GM23338 (cell line): ENCODE measurements at places on chromosomes 7 and 10.

- DNase-seq: no peak
Measured at GRCh38 chr10:121961456-121961855, 13.6 kb downstream of the NSMCE4A start.

DNA sequence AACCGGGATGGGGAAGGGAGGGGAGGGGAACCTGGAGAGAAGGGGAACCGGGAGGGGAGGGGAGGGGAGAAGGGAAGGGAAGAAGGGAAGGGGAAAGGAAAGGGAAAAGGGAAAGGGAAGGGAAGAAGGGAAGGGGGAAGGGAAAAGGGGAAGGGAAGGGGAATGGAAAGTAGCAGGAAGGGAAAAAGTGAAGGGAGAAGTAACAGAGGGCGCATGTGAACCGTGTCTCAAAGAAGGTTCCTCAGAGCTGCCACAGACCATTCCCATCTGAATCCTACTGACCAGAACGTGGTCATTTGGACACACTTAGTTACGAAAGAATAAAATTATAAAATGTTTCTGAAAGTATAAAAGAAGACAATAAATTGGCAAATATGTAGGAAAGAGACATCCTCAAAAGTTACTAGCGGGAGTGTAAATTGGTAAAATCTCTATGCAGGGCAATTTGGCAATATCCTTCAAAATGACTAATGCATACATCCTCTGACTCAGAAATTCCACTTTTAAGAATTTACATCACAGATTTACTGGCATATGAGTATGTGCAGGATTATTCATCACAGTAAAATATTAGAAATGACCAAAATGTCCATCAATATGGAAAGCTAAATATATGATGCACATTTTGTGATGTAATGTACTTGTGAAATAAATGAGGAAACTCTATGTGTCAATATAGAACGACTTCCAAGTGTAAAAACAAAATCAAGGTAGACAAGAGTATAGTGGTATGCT is 12.9 kb downstream of the C10orf67 start:
- DNase-seq: no peak

DNA sequence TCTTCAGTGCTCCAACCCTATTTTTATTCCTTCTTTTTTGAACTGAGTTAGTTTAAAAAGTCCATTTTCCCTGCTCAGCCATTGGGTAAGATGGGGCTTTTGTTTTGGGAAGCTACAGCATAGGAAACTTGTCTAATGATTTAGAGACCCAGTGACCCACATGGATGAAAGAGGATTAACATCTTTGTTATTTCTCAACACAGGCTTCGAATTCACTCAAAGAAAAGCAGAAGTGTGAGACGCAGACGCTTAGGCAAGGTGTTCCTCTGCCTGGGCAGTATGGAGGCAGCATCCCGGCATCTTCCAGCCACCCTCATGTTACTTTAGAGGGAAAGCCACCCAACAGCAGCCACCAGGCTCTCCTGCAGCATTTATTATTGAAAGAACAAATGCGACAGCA is 152.0 kb downstream of the HDAC9 start:
- no peak for DNase-seq

DNA sequence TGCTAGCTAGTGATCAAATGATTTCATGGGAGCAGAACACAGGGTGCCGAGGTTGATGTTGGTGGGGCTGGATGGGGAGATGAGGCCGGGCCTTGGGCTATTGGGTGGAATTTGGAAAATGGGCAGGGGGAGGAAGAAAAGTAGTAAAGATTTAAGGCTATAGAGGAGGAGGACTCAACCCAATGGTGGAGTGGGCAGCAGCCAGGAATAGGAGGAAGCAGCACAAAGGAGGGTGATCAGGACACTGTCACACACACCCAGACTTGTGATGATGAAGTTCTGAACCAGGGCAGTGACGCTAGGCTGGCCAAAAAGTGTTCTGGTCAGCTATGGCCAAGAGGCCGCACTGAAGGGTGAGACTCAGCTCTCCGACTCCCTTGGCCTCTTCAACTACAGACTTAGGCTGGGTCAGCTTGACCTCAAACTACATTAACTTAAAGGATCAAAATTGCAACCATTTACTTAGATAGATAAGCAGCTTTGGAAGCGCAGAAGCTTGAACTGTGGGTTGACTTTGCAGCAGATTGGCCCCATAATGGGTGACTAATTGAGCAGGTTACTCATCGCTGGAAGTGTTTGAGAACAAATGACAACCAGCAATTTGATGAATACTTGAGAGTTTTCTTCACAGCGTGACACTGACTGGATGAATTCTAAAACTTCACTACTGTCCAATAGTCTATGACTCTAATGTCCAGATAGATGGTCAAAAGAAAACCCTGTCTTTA is 29.4 kb upstream of the GPR26 start:
- no peak for DNase-seq

DNA sequence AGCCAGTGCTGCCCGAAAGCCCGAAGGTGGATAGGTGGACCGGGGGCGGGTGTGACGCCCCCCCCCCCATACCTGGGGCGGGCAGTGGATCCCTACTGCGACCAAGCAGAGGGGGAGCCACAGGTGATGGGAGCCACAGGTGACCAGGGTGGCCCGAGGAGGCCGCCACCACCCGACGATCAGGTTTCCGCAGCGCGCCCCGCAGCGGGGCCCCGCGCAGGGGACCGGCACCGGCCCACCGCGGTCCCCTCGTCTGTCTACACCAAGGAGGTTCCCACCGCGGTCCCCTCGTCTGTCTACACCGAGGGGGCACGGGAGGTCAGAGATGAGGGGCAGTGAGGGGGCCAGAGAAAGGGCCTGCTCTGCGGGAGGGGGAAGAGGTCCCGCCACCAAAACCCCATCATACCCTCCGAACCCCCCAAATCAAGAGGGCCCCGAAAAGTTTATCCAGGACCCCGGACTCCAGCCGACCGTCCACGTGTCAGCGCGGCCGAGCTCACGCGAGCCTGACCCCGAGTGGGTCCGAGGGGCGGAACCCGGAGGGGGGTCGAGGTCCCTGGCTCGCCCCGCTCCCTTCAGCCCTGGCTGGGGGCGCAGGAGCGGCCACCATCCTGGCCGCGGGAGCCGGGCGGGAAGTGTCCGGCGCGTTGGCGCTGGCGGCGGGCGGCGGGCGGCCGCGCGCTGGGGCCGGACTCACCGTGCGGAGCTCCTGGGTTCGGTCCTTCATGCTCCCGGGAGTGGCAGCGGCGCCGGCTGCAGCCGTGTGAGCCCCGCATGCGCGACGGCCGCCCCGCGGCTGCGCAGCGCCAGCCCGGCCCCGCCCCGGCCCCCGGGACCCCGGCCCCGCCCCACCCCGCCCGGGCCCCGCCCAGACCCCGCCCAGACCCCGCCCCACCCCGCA is at the start of gene STX1A:
Gene STX1A, minus strand, starts transcription at position 765 of the 901 bp plus-strand sequence. Its CDS starts 38 bp downstream, at position 727.
- DNase-seq: peak; percentile 82

DNA sequence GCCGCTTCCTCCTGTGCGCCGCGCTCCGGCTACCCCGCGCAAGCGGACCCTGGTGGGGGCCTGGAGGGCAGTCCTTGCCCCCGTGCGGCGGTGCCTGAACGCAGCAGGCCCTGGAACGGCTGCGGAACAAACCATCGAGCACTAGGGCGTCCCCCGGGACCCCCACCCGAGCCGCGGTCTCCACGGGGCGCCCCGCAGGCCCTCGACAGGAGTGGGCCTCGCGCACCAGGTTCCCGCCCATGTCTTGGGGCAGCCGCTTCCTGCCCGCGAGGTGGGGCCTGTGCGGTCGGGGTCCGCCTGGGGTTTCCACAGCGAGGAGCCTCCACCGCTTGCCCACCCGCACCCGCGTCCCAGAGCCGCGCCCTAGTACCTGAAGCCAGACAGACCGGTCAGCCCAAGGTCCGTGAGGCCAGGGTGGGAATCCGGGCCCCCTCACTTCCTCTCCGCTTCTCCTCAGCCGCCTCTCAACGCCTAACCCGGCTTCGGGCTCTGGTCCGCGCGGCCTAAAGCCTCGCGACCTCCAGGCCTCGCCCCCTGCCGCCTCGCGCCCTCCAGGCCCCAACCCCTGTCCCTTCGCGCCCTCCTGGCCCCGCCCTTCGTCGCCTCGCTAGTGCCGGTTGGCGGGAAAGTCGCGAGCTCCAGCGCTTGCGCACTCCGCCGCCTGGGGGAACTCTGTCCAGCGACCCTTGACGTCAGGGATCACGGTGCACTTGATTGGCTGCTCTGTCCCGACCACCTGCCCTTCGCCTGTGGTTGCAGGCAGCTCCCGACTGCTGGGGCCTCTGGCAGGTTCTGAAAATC is 7.0 kb upstream of the GBX1 start:
- DNase-seq: peak; percentile 83

DNA sequence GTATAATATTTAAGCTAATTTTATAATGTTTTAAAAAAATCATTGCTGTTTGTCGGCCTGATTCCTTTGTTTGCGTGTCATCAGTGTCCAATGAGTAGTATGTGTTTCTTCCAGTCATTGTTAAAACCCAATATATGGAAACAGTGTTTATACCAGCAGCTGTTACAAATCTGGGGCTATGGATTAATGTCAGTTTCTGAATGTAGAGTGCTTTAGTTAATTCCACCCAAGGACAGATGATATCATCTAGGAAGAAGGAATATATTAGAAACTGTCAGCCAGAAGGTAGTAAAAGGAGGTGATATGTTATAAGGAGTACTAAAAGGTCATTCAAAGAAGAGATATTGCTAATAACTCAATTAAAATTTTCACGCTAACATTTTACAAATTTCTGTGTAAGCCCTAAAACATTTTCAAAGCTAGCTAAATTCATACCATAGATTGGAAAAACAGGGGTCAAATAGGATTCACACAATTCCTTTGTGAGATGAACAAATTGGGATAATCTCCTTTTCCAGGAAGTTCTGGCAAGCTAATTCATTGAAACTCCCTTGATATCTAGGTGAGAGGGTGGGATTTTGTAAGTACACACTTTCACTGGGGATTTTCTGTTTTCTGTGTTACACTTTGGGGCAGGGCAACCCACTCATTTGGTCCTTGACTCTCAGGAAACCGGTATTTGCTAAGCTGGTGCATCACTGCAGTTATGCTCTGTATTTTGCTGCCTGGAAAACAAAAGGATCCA is 448.8 kb downstream of the LRMDA start:
- DNase-seq: no peak

DNA sequence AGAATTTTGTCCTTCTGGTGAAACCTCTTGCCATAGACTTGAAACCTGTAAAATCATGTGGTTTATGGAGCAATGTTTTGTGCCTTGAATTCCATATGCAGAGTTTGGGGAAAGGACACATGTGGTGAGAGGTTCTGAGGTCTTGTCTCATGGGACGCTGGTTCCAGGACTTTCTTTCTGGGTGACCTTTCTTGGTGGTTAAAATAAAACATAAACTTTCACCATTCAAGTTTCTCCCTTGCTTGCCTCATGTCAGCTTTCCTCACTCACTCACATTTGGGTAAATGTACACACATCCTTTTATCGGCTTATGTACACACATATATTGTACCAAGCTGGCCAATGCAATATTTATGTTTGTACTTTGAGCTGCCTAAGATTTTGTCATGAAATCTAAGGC is 144.9 kb upstream of the CELF2 start:
- DNase-seq: no peak

DNA sequence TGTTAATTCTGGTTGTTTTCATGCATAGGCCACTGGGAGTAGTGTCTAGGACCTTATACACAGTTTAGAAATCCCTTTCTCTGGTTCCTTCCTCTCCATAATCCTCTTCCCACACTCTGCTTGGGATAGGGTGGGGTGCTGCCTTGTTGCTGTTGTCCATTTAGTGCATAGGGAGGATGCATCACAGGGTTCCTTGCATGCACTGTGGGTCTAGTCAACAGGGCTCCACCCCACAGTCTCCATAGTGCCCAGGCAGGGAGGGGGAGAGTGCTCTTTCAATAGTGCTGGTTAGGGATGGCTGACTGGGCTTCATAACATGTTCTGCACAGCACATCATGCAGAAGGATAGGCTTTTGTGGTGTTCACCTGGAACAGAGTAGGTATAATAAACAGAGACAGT is 81.1 kb downstream of the ARHGAP12 start:
- no peak for DNase-seq

- DNase-seq: peak; percentile 62
Measured at GRCh38 chr7:25949736-25950487, 202.1 kb upstream of the NFE2L3 start.

GRCh38 chr7:4479367-4480039 is 202.6 kb upstream of the FOXK1 start:
- peak; percentile 94 for DNase-seq

- DNase-seq: no peak
Measured at GRCh38 chr10:128386816-128387604, 260.8 kb upstream of the MKI67 start.

- DNase-seq: no peak
Measured at GRCh38 chr10:23341004-23341403, 3.6 kb downstream of the C10orf67 start.

- DNase-seq: no peak
Measured at GRCh38 chr7:35617041-35617440, 77.9 kb downstream of the HERPUD2 start.

DNA sequence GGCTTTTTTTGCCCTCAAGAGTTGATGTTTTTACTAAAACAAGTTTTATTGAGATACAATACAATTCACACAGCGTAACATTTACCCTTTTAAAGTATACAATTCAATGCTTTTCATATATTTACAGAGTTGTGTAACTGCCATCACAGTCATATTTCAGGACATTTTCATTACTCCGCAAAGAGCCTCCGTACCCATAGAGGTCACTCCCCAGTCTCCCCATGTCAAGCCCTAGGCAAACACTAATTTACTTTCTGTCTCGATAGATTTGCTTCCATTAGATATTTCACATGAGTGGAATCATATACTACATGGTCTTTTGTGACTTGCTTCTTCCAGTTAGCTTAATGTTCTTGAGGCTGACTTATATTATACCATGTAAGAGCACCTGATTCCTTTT is 183.8 kb downstream of the PRKCQ start:
- DNase-seq: no peak

- DNase-seq: no peak
Measured at GRCh38 chr7:142954680-142955268, 7.4 kb downstream of the KEL start.
